ENCODE measurements at places on chromosomes 3 and 15.

DNA sequence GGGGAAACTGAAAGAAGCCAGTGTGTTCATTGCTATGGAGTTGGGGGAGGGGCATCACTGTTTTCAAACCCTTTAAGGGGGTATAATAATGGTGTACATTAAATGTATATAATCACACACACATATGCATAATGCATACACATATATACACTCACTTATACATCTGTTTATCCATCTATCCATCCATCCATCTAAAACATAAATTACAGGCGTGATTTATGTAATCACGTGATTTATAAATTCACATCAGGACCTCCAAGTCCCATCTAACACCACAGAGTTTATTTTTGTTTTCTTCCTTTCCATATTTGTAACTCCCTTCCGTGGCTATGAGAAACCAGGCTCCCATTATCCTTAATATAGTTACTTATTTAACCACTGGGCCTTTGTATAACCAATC is 39.8 kb downstream of the GRAMD1C start:
- no peak for DNase-seq

DNA sequence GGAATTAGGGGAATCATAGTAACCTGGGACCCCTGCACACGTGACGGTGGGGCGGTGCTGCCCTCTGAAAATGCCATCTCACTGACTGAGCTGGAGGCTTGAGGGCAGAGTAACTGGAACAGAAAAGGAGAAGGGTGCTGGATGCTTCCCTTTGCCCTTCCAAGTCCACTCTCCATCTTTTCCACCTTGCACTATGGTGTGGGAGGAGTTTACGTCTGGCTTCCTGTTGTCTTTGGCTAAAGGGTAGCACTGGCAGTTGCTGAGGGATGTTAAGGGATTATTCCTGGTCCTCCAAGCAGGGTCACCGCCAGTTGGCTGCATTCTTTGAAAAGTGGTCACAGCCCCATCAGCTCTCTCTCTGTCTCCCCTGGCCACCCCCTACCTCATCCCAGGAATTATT is 129.4 kb upstream of the SNTN start:
- DNase-seq: no peak

GRCh38 chr3:39134305-39134704 is 19.1 kb downstream of the CSRNP1 start:
- no peak for DNase-seq

DNA sequence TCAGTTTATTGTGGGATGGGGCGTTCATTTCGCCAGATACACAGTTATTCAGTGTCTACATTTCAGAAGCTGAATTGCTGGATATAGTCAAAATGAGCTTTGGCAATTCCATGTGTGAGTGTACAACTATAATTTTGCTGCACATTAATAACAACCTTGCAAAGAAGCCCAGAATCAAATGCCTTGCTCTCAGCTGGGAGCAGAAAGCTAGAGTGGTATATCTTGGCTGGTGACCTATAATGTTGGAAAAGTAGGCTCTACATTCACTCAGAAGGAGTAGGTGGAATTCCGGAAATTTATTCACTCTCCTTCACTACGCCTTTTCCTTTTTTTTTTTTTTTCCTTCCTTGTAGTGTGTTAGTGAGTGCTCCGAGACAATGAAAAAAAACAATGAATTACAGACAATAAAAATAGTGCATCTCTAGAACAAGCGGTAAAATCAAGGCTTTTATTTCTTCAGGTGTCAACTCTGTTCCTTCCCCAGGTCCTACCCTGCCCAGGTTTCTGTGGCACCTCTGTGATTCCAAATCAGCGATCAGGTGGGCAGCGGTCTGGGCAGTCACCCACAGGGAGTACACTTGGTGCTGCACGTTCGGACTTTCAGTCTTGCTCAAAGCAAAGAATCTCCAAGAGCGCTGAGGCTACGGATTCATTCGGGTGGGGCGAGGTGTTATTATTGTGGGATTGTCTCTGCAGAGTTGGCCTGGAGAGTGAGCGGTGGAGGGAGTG is 910 bp upstream of the ARPP21 start:
- DNase-seq: no peak

- DNase-seq: no peak
Observed at GRCh38 chr3:112751061-112751460, 95.6 kb downstream of the CD200R1L start.

- no peak for DNase-seq
Observed at GRCh38 chr3:131151-131888, 65.2 kb upstream of the CHL1 start.

GRCh38 chr3:128356822-128357221 is 109.9 kb downstream of the DNAJB8 start:
- DNase-seq: no peak

GRCh38 chr3:52149726-52150125 is 4.5 kb downstream of the POC1A start:
- no peak for DNase-seq

Data from CD4-positive, alpha-beta T cell treated with Interferon alpha-2 for 1 hour (primary cell).